ENCODE measurements at places on chromosomes 4 and X.
A peak's percentile ranks its signal among the peaks of the same experiment; 100 is the strongest.

DNA sequence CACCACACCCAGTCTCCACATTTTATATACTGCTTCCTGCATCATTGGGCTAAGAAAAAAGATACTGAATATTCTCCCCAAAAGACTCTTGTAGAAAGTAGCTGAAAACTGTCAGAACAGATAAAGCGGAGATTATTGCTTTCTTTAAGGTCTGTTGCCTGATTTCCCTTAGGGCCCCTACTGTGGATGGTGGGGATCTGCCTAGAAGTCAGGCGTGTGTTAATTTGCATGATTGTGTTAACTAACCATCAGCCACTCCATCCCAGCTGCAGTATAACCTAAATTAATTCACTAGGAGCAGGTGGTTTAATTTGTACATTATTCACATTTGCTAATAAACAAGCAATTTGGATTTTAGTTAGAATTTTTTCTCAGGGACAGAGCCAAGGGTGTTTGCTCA, 360.3 kb downstream of the FBXW7 start:
- DNase-seq = no peak

GRCh38 chrX:108590496-108590895, 145.9 kb downstream of the IRS4 start:
- no peak for DNase-seq

GRCh38 chr4:125338814-125339213, 24.1 kb downstream of the FAT4 start:
- no peak for DNase-seq

DNA sequence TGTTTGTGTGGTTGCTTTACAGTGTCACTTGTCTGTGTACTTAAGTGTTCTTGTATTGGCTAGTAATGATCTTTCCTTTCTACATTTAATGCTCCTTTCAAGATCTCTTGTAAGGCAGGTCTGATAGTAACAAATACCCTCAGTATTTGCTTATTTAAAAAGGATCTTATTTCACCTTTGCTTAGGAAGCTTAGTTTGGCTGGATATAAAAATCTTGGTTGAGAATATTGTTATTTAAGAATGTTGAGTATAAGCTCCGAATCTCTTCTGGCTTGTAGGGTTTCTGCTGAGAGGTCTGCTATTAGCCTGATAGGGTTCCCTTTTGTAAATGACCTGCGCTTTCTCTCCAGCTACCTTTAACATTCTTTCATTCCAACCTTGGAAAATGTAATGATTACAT, 35.7 kb downstream of the LCORL start:
- DNase-seq = no peak

GRCh38 chr4:74056858-74057562, 18.5 kb upstream of the CXCL3 start:
- no peak for DNase-seq

DNA sequence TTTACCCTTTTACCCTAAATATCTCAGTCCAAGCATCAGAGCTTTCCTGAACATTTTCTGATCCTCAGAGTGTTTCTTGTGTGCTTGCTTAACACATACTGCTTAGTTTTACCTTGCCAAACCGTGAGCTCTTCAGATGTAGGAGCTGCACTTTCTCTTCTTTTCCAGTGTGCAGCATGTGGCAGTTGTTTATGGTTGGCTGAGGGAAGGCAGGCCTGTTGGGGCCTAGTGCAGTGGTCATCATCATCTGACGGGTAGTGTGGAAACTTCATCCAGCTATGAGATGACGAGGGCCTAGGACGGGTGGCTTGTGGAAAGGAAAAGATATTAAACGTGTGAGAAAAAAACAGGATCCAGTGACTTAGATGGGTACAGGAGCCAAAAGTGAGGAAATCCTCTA, 21.5 kb downstream of the VBP1 start:
- no peak for DNase-seq

DNA sequence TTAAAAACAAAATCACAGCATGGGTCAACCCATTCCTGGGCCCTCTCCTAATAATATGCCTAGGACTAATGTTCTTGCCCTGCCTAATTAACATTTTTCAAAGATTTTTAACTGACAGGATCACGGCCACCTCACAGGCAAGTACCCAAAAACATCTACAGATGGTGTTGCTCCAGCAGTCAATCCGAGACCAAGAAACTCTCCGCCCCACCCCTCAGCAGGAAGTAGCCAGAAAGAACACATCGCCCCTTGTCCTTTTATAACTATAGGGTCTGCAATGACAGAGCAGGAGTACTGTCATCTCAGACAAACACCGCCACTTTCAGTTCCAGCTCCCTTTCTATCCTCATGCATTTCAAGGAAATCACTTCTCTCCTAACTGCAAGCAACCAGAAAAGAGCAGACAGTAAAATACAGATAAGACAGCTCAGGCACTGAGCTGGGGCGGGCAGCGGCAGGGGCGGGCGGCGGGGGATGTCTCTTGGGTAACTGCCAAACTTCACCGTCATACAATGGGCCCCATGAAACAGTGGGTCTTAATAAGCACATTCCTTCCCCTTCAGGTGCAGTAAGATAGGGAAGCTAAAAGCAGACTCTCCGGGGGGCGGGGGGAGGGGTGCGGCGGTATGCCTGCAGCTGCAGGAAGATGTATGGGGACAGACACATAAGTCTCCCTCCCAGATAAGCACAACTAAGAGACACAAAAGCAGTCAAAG, 67.4 kb downstream of the ZNF182 start:
- DNase-seq = no peak

GRCh38 chrX:134883137-134883700, 107.6 kb upstream of the SMIM10 start:
- DNase-seq = no peak

DNA sequence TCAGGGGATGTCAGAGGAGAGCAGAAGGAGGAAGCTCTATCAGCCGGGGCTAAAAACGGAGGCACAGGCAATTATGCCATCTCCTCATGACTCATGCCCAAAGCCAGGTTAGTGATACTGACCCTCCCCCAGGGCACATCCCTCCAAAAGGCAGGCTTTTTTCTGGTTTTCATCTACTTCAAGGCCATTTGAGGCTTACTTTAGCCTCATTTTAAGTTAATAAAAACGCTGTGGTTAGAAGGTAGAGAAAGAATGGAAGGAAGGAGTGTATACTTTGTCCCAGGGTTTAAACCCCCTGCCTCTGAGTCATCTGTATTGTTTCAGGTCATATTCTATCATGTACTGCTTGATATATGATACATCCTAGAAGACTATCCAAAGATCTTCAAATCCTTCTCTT, 89.7 kb upstream of the NDP start:
- DNase-seq = no peak

GRCh38 chrX:153925739-153926551, at the start of gene ARHGAP4:
Gene ARHGAP4 (minus strand): TSS chrX:153926264. CDS start chrX:153926202, 62 bp downstream.
- peak; percentile 40 for DNase-seq

DNA sequence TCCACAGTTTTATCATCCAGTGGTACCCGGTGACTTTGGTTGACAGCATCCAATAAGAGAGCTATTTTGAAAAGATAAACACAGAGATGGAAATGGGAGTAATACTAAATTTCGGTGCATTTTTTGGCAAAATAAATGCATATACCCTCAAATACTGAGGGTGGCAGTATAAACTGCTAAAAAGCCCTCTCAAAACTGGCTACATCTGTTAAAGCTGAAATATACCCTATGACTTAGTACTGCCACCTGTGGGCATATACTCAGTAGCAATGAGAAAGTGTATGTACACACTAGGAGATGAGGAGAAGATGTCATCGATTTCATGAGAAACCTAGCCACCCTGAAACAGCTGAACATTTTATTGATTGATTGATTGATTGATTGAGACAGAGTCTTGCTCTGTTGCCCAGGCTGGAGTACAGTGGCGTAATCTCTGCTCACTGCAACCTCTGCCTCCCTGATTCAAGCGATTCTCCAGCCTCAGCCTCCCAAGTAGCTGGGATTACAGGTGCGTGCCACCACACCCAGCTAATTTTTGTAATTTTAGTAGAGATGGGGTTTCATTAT, 12.2 kb upstream of the TMEM128 start:
- DNase-seq = peak; percentile 67

DNA sequence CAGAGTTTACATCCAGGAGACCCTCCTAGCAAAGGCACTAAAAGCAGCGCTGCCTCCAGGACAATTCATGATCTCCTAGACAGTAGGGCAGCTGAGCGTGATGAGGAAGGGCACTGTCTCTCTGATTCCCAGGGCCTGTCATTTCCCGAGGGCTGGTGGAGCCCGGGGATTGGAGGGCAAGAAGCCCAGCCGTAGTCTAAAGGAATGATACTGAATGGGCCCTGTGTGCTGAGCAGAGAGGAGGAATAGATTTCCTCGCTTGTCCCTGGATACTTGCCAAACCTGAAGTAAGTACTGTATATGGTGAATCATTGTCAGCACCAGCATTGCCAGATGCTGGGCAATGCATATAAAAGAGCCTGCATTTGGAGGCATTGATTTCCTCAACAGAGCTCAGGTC, 88.0 kb upstream of the SLITRK2 start:
- no peak for DNase-seq

DNA sequence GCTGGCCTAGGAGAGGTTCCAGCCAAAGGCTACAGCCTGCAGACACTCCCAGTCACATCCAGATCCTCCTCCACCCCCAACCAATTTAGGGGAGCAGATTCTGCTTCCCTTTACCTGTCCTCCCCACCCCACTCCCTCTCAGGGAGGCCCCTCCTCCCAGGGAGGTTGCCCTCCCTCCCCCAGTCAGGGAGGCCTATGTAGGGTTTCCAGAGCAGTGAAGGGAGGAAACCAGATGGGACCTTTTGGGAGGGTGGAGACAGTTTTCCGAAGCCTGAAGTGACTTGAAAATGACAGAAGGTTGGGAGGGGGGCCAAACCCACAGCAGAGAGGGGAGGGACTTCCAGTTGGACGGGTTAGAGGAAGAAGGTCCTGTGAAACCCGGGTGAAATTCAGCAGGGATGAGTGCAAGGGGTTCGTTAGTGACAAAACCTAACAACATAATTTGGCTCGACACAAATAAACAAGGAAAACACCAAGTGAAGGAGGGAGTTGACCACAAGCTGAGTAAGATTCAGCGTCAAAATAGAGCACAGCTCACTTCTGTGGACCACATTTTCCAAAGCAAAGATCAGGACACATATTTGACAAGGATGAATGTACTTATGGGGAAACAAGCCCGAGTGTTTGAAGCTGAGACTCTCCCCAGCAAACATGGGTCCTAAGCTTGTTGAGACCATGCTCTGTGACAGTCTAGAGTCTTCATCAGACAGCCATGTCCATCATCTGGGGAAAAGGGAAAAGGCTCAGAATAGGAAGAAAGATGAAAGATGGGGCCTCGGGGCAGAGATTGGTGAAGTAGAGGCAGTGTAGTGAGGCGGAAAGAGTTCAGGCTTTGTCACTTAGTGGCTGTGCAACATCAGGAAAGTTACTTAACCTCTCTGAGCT, 46.4 kb downstream of the PRPS1 start:
- DNase-seq = peak; percentile 74

- DNase-seq = no peak
These were observed 29.9 kb downstream of the SOWAHB start for GRCh38 chr4:76867880-76868655.

GRCh38 chr4:22970665-22971064, 277.9 kb downstream of the GBA3 start:
- DNase-seq = no peak

DNA sequence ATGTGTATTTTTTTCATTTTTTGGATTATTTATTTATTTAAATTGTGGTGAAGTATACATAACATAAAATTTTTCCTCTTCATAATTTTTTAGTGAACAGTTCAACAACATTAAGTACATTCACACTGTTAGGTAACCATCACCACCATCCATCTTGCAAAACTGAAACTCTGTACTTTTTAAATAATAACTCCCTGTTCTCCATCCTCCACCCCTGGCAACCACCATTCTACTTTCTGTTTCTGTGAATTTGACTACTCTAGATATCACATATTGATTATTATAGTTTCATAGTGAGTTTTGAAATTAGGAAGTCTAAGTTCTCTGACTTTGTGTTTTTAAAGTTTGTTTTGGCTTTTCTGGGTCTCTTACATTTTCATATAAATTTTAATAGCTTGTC, 89.3 kb upstream of the STX18 start:
- no peak for DNase-seq

DNA sequence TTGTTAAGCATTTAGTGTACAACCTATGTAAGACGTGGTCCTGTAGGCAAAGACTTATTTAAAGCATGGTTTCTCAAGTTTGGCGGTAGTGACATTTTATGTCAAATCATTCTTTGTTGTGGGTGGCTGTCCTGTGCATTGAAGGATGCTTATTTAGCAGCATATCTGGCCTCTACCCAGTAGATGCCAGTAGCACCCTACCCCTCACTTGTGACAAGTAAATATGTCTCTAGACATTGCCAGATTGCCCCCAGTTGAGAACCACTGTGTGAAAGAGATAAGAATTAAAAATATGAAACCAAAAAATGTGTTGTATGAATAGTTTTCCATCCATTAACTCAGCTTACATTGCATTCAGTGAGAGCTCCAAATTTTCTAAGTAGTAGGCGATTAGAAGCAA, 25.5 kb downstream of the MMAA start:
- no peak for DNase-seq

- DNase-seq = no peak
These were observed 231.1 kb upstream of the CENPE start for GRCh38 chr4:103429283-103429682.

GRCh38 chr4:105277702-105278101, 131.0 kb downstream of the TET2 start:
- no peak for DNase-seq

DNA sequence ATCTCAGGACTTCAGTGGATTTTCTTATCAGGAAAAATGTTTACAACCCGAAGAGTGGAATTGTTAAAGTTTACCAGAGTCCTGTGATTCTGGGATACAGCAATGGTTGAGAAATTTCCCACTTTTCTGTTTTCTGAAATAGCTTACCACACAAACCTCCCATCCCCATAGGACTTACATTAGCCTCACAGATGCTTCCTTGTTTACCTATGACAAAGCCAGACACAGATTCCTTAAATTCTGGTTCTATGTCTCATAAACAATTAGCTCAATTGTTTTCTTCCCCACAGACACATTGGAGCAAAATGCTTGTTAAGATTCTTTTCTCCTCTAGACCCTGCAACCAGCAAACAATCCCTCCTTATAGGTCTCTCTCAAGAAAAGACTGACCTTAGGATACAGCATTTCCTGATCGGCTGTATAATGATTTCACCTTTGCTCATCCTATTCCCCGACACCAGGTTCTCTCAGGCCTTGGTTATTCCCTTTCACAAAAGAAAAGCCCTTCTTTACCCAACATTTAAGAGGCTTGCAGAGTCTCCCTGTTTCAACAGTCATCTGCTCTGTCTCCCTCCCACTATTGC, 886.2 kb downstream of the ARAP2 start:
- DNase-seq = no peak

GRCh38 chr4:66331761-66332160, 661.5 kb upstream of the EPHA5 start:
- DNase-seq = no peak

DNA sequence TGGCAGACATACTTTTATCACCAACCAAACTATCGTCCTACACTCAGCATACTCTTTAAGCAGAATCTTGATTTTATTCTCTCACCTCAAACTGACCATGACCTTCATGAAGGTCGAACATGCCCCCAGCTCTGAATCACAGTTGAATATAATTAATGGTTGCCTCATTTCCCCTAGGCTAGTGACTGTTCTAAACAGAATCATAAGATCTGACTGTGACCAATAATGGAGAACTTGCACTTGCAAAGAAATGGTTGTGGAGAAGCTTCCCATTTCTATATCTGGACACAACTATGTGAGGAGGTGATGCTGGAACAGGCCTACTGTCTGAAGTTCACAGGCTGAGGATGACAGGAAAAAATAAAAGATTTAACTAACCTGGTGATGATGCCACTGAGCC, 85.1 kb downstream of the PDGFC start:
- no peak for DNase-seq

Data from central memory CD4-positive, alpha-beta T cell (primary cell).